ENCODE measurements at places on chromosomes 4 and X. TPM values are rescaled to one million over a fixed set of nuclear protein-coding genes. Genes with fewer than 3 reads are reported as not detected.

DNA sequence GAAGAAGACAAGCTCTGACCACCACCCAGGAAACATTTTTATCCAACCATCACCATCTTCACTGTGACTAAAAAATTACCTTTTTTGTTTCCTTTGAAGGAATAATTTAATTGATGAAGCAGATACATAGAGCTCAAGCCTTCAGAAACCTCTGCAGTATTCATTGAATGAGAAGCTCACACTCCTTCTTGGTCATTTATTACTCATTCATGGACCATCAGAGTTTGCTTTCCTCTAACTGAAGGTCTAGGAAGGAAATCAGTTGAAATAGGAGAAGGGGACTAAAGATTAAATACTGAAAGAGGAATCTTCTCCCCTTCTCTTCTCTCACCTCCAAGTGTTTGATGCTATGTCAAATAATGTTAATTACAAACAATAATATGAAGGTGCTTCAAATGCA lies 290.6 kb upstream of the KLF3 start:
- no peak for DNase-seq

DNA sequence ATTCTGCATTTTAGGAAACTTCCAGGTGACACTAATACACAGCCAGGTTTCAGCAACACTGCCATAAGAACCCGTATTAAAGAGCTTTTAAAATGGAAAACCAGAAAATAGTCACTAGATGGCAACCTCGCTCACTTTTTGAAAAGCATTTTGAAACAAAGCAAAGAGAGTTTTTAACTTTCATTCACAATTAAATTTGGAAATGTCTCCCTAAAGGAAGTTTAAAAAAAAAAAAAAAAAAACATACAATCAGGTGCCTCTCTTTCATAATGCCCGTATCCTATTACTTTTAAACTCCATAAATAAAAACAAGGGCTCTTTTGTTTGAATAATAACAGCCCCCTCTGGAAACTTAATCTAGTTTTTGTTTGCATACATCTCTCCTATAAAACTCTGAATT lies 20.3 kb downstream of the MEPE start:
- peak; percentile 13 for DNase-seq

GRCh38 chr4:22030307-22030706 lies 81.7 kb upstream of the KCNIP4 start:
- no peak for DNase-seq

GRCh38 chr4:112416464-112416863 lies 99.5 kb downstream of the NEUROG2 start:
- DNase-seq = no peak

DNA sequence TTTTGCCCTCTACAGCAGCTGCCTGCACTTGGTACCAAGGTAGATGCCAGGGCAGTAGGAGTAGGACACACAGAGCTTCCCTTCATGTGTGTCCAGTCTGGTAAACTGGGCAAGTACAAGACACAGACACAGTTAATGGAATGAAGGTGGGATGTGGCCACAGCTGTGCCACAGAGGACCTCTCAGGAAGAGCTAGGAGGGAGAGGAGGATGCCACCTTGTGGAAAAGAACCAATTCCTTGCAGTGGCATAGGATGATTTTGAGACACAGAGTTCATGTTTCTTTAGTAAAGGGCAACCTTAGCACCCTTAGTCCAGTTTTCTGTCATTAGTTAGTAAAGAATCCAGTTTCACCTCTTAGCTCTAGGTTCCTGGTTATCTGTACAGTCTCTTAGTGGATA lies 36.3 kb upstream of the TBC1D14 start:
- DNase-seq = no peak

- DNase-seq = no peak
Observed at GRCh38 chr4:116639070-116639577, 446.3 kb downstream of the TRAM1L1 start.

GRCh38 chr4:120761070-120761469 lies 161.5 kb downstream of the PRDM5 start:
- DNase-seq = no peak

DNA sequence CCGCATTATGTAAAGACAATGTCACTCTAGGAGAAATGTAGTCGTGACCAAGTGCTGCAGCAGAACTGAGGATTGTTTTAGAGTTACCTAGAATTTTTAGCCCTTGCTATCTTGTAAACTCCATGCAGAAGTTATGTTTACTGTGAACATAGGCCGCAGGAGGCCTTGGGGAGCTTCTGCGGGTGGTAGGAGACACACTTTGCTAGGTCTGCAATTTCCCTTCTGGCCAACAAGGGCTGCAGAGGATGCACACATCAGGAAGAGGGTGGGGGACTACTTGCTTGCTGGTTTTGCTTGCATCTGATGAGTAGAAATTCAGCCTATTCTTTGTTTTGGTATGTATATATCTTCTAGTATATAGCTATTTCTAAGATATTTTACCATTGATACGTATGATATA lies 23.1 kb downstream of the BANK1 start:
- DNase-seq = no peak

GRCh38 chrX:151825007-151825406 lies 87.7 kb upstream of the MAGEA4 start:
- DNase-seq = no peak

DNA sequence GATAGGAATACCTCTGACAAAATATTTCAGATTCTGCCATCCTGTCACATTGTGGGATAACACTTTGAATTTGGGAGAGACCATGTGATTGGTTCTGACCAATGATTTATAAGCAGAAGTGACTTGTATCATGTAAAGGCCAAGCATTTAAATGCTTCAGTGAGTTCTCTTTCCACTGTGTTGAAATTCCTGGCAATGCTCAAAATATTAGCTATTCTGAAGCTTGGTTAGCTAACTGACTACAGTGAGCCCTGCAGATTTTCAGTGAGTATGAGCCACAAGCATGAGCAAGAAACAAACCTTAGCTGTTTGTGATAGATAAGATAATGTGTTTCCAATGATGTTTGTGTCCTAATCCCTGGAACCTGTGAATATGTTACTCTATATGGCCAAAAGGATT lies 562.8 kb upstream of the AADAT start:
- DNase-seq = no peak

- DNase-seq = no peak
Observed at GRCh38 chr4:149426461-149426860, 389.2 kb downstream of the IQCM start.

GRCh38 chr4:54103190-54103574 lies 3.2 kb downstream of the GSX2 start:
- DNase-seq = no peak

GRCh38 chr4:150814873-150815272 lies 200.2 kb downstream of the LRBA start:
- DNase-seq = no peak

- DNase-seq = no peak
Observed at GRCh38 chrX:10007621-10008020, 40.5 kb downstream of the CLDN34 start.

DNA sequence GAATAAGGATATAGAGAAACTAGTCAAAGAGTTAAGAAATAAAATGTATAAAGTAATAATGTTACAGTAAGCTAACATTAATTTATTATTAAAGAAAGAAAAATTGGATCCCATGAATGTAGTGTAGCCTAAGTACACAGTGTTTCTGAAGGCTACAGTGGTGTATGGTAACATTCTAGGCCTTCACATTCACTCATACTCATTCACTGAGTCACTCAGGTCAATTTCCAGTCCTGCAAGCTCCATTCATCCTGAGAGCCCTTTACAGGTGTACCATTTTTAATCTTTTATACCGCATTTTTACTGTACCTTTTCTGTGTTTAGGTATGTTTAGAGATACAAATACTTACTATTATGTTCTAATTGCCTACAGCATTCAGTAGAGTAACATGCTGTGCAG lies 120.6 kb upstream of the AGA start:
- no peak for DNase-seq

- DNase-seq = no peak
Observed at GRCh38 chrX:16186380-16187007, 19.2 kb downstream of the MAGEB17 start.

DNA sequence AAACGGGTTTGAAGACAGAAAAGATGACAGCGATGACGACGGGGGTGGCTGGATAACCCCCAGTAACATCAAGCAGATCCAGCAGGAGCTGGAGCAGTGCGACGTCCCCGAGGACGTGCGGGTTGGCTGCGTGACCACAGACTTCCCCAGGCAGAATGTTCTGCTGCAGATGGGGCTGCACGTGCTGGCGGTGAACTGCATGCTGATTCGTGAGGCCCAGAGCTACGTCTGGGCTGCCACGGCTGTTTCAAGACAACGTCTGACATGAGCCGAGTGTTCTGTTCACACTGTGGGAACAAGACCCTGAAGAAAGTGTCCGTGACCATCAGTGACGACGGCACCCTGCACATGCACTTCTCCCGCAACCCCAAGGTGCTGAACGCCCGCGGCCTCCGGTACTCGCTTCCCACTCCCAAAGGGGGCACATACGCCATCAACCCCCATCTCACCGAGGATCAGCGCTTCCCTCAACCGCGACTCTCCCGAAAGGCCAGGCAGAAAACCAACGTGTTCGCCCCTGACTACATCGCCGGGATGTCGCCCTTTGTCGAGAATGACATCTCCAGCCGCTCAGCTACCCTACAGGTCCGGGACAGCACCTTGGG lies 319.2 kb upstream of the SLC7A11 start:
- no peak for DNase-seq

GRCh38 chr4:150515135-150515534 lies 66.8 kb upstream of the MAB21L2 start:
- DNase-seq = no peak

GRCh38 chr4:158484173-158484885 lies 37.4 kb upstream of the RXFP1 start:
- DNase-seq = no peak

DNA sequence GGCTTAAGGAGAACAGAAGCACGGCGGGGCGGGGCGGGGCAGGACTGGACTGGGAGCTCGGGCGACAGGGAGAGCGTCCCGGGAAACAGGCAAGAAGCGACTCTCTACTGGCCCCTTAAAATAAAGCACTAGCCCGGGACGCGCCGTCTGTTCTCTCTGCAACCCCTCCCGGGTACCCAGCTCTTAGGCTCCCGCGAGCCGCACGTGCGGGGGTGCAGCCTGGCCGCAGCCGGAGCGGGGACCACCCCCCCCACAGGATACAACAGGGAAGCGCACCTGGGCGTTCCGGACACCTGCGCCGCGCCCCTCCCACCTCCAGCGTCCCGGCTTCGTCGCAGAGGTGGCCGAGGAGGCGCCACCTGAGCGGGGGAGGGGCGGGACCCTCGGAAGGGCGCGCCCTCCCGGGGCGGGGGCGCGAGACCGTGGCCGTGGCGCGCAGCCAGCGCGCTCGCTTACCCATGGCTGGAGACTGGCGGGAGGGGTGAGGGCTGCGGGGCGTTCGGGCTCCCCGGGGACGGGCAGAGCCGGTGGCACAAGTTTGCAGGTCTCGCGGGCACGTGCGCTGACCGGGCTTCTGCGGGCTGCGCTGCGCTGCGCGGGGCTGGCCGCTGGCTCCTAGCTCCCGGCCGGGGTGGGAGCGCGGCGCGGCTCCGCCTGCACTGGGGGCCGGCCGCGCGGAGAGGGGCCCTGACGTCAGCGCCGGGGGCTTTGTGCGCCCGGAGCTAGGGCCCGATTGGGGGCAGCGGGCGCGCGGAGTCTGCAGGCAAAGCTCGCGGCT lies 91.5 kb downstream of the GEMIN8 start:
- DNase-seq = peak; percentile 38

DNA sequence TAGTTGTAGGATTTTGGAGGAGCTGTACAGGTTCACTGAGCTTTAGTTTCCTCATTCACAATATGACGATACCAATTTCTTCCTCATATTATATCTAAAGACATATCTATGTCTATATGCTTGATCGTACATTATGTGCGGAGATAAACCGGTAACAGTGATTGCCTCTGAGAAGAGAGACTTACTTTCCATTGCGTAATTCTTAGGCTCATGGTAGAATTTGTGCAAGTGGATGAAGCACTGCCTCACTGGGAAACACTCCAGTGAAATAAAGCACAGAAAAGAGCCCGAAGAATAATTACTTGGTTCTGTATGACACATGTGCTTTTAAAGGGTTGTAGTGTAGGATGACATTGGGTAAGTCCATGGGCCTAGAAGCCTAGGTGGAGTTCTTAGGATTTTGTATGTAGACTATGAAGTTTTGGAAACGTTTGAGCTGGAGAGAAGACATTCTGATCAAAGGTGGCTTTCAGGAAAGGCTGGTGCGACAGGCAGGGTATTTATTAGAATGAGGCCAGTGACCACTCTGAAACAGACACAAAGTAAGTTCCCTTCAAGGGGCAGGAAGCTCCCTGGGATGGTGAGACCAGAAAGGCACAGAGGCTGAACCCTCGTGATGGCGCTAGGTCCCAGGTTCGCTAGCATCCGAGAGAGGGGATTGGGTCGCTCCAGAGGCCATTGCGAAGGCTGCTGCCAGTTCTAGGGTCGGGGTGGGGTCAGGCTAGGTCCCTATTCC lies 649 bp upstream of the VBP1 start:
- no peak for DNase-seq

PHEX gene
- 10.5 TPM for polyA plus RNA-seq

GAR1 gene
- 36.1 TPM for polyA plus RNA-seq

PPAT gene
- 23.1 TPM for polyA plus RNA-seq

AFF2 gene
- 5.9 TPM for polyA plus RNA-seq
